Stimulated activated CD8-positive, alpha-beta memory T cell treated with anti-CD3 and anti-CD28 coated beads, Interleukin-12 subunit alpha, Interleukin-12 subunit beta, amount 100 ng/mL, for 1 hour (primary cell): ENCODE measurements at places on chromosomes 2 and 18.

DNA sequence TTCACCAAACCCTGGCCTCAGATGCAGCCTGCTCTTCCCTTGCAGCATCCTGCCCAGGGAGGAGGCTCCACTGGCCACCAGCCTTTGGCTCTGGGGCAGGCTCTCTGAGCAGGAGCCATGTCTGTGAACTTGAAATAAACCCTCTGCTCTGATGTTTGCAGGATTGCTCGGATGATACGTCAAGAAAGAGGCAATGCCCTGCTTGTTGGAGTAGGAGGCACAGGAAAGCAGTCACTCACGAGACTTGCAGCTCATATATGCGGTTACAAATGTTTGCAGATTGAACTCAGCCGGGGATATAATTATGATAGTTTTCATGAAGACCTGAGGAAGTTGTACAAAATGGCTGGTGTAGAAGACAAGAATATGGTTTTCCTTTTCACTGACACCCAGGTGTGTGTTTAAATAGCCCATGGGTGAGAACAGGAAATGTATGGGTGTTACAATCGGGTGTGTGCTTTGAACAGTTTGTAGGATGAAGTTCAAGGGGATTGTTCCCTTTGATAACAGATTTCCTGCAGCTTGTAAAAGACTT is 177.9 kb downstream of the DNAH6 start:
- DNase-seq, result no peak

DNA sequence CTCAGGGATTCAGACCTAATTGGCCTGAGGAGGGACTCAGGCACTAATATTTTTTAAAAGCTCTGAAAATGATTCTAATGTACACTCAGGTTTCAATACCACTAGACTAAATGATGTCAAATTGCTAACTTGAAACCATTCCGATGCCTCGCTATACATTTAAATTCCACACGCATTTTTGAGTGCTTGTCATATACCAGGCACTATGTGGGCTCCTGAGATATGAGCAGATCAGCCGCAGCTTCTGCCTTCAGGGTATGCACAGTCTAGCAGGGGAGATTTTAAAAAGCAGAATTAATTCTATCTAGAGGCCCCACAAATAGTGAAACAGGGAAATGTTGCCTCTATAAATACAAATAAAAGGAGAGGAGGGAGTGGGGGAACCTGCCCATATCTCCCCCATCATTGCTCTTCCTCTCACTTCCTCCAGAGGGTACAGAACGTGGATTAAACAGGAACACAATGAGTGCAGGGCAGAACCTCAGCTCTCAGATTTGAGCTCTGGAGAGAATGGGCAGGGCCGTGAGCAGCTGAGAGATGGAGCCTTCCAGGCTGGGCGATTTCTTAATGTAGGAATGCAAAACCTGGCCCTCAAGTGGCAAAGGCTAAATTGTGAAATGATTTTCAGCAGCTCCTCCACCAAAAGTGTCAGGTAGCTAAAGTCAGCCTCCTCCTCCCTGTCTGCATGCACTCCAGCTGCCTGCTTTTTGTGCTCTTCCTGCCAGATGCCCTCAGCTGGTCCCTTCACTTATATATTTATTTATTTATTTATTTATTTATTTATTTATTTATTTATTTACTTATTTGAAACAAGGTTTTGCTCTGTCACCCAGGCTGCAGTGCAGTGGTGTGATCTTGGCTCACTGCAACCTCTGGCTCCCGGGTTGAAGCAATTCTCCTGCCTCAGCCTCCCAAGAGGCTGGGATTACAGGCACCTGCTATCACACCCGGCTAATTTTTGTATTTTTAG is 24.6 kb upstream of the LBH start:
- DNase-seq, result no peak

GRCh38 chr2:214604861-214605260 is 194.0 kb downstream of the VWC2L start:
- DNase-seq, result no peak

DNA sequence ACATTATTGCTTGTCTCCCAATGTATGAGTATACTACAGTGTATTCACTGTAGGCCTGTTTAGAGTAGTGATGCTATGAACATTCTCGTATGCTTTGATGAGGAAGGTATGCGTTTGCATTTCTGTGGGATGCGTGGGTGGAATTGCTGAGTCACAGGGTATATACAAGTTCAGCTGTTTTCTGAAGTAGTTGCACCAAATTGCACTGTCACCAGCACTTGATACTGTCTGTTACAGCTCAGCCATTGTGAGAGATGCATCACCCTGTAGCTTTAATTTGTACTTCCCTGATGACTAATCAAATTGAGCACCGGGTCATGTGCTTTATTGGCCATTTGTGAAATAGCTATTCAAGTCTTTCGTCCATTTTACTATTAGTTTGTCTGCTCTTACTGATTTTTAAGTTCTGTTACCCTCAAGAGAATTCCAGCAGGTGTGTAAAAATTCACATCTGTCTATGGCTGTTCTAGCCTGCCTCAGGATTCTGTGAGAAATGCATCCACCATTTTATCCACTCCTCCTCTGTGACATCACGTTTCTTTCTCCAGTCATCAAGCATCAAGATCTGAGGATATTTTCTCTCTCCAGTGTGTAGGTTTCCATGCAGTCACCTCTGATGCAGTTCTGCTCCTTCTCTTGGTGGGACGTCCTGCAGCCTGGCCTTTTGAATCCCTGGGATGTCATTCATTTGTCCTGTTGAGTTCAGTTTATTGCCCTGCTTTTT is 72.5 kb downstream of the DGKD start:
- DNase-seq, result no peak

- DNase-seq, result no peak
Observed at GRCh38 chr18:46772357-46772756, 15.5 kb upstream of the ST8SIA5 start.

- DNase-seq, result no peak
Observed at GRCh38 chr2:26940001-26940400, 30.4 kb upstream of the MAPRE3 start.

GRCh38 chr2:169363560-169364150 is 1.3 kb upstream of the LRP2 start:
- no peak for DNase-seq

DNA sequence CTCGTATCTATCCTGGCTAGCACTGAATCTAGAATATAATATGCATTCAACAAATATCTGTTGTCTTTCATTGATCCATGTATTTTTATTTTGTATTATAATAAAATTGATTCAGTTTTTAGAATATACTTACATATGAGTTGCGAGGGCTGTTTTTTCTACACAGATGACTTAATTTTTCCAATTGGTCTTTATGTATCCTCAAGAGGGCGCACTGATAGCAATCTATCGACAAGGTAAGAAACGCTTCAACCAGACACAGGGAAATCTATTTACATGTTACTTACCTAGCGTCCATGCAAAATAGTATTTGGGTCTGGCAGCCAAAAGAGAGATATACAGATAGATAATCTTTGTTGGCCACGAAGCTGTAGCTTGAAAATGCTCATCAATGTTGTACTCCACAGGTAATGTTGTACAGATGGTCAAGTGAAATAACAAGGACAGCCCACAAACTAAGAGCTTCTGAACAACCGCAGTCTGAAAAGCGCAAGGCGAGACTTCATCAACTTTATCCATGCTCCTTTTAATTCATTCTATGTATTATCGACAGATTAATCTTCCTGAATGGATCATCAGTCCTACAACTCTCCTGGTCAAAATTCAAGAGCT is 35.5 kb upstream of the KIDINS220 start:
- DNase-seq, result no peak

- DNase-seq, result no peak
Observed at GRCh38 chr18:76892832-76893231, 70.5 kb downstream of the ZNF236 start.

- DNase-seq, result no peak
Observed at GRCh38 chr2:33605056-33605455, 6.0 kb upstream of the FAM98A start.

GRCh38 chr2:234247453-234248180 is 197.1 kb downstream of the SPP2 start:
- no peak for DNase-seq

GRCh38 chr2:43174368-43174916 is 52.0 kb downstream of the ZFP36L2 start:
- no peak for DNase-seq

GRCh38 chr2:190469771-190470170 is 61.6 kb downstream of the MFSD6 start:
- DNase-seq, result no peak

DNA sequence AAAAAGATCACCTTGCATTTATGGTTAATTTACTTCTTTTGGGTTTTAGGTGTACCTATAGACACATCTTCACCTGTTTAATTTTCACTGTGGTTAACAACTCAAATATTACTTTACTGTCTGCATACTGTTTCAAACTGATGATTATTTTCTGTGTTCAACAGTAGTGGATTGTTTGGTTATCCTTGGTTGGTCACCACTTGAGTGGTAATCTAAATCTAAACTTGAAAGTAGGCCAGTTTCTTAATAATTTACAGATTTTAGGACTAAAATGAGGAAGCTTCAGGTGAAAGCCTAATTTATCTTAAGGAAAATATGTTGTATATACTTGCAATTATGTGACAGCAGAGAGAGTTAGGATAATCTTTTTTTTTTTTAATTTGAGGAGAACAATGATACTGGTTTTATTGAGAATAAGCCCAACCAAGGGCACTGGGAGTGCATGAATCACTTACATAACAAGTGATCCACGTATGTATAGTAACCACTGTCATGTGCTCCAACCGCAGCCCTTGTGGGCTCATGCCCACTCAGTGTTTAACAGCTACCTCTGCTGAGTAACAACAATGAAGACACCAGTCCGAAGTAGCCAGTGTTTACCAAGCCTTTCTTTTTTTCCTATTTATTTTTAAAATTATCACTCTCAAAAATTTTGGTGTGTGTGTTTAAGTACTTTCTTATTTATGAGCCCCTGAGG is 31.0 kb upstream of the WDSUB1 start:
- DNase-seq, result no peak

DNA sequence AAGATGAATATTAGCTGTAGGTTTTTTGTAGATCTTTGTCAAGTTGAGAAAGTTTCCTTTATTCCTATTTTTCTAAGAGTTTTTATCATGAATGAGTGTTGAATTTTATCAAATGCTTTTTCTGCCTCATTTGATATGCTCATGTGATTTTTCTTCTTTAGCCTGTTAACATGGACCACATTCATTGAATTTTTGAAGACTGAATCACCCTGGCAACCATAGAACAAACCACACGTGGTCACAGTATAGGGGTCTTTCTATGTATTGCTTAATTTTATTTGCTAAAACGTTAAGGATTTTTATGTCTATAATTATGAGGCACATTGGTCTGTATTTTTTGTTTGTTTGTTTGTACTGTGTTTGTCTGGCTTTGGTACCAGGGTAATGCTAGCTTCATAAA is 201.7 kb upstream of the CWC22 start:
- no peak for DNase-seq

GRCh38 chr2:184859187-184859586 is 260.9 kb downstream of the ZNF804A start:
- no peak for DNase-seq

- DNase-seq, result no peak
Observed at GRCh38 chr2:180572346-180572745, 408.1 kb upstream of the UBE2E3 start.

GRCh38 chr2:152425765-152426727 is 91.1 kb downstream of the FMNL2 start:
- DNase-seq, result no peak

- no peak for DNase-seq
Observed at GRCh38 chr2:107064750-107065149, 178.8 kb upstream of the ST6GAL2 start.

GRCh38 chr2:127097471-127097765 is 9.5 kb downstream of the BIN1 start:
- DNase-seq, result no peak

DNA sequence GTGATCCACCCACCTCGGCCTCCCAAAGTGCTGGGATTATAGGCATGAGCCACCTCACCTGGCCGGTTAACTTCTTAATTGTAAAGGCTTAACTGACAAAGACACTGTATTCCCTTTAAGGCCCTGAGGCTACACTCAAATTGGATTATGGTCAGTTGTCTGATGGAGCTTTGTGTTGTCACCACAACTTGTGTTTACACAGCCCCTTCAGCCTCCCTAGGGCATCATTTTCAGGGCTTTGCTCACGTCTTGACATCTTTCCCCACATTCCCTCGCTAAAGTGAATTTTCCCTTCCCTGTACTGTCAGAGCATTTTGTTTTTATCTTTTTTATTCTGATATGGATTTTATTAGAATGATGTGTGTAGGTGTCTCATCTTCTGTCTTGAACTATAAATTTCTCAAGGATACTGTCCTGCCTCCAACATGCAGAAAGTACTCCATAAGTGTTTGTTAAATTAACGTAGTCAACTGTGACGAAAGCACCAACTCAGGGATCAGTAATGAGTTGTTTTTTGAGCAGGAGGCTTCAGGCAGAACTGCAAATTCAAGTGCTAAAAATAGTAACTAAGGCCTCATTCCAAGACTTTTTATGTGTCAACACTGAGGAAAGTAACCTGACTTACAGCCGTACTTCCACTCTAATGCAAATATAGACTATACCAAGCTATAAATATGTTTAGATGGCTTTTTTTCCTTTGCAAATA is 77.1 kb upstream of the NARS1 start:
- no peak for DNase-seq

- no peak for DNase-seq
Observed at GRCh38 chr2:42223855-42224268, 54.7 kb downstream of the EML4 start.

- DNase-seq, result no peak
Observed at GRCh38 chr2:232795920-232796319, 19.6 kb upstream of the KCNJ13 start.

- no peak for DNase-seq
Observed at GRCh38 chr2:36489281-36489680, 108.7 kb downstream of the FEZ2 start.

DNA sequence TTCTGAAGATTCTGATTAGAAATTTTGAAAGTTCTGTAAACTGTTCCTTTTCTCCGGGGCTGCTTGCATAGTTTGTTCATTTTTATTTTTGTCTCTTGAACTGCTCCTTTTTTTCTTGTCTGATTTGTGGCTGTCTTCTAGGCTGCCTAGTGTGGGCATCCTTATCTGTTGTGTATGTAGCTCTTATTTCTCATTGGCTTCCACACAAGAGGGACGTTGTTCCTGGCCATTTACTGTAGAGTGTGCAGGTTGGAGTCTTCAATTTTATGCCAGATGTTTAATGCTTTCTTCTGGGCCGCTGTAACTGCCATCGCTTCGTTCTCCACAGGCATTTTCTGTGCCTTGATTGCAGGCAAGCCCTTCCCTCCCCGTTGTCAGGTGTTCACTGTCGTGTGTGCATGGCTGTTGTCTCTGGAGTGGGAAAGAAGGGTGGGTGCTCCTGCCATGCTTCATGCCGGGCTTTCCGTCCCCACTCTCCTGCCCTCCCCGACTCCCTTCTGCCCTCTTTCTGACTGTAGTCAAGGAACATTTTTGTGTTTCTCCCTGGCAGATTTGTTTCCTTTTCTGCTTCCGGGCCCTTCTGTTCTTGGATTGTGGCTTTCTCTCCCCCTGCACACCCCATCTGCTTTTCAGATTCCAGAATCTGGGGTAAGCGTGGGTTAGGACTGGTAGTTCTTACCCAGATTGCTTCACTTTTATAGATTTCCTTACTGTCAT is 15.5 kb downstream of the CEP192 start:
- DNase-seq, result no peak

DNA sequence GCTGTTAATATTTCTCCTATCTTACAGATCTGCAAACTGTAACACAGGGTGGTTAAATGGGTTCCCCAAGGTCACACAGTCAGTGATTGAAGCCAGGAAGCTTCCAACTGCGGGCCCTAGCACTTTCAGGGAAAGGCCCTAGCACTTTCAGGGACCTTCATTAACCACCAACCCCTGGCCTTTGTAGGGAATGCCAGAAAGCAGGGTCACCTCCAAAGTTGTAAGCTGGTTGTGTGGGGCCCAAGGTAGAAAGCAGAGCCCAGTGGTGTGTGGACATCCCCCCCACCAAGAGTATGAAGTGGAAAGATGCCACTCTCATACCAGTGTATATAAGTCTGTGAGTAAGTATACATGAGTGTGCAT is 4.4 kb downstream of the DLX2 start:
- no peak for DNase-seq
